ENCODE measurements at places on chromosomes 12 and 14. TPM values are rescaled to one million over a fixed set of nuclear protein-coding genes. Genes with fewer than 3 reads are reported as not detected.

The SLC4A8 gene
- 2.4 TPM for total RNA-seq

The NID2 gene
- total RNA-seq = 49.4 TPM

The OR6C2 gene
- not detected for total RNA-seq

The FZD10 gene
- 0.40 TPM for total RNA-seq

The ALDH1L2 gene
- 153 TPM for total RNA-seq

The PTPRR gene
- not detected for total RNA-seq

The CISTR gene
- total RNA-seq = not detected

The ACSS3 gene
- 1.9 TPM for total RNA-seq

The INHBE gene
- 8.4 TPM for total RNA-seq

The CFAP54 gene
- 0.15 TPM for total RNA-seq

The SLC10A1 gene
- not detected for total RNA-seq

The GALNT6 gene
- 0.90 TPM for total RNA-seq

The MEG3 gene
- total RNA-seq = not detected

The OTX2 gene
- not detected for total RNA-seq

The OTUB2 gene
- total RNA-seq = 0.99 TPM

The SLC2A14 gene
- 0.60 TPM for total RNA-seq

The DBX2 gene
- total RNA-seq = not detected

The PPP1R36 gene
- total RNA-seq = 1.1 TPM

The C1S gene
- 20.8 TPM for total RNA-seq

The NRIP2 gene
- total RNA-seq = 0.92 TPM

The BDKRB2 gene
- 0.29 TPM for total RNA-seq

The KLHL33 gene
- not detected for total RNA-seq

The LRRC10 gene
- not detected for total RNA-seq

The APOF gene
- total RNA-seq = not detected

The RIN3 gene
- 18.8 TPM for total RNA-seq

The FBLN5 gene
- total RNA-seq = 1,232 TPM
